ENCODE measurements at places on chromosomes 4 and X.

GRCh38 chr4:156191044-156191781 lies 237.5 kb upstream of the CTSO start:
- no peak for DNase-seq

DNA sequence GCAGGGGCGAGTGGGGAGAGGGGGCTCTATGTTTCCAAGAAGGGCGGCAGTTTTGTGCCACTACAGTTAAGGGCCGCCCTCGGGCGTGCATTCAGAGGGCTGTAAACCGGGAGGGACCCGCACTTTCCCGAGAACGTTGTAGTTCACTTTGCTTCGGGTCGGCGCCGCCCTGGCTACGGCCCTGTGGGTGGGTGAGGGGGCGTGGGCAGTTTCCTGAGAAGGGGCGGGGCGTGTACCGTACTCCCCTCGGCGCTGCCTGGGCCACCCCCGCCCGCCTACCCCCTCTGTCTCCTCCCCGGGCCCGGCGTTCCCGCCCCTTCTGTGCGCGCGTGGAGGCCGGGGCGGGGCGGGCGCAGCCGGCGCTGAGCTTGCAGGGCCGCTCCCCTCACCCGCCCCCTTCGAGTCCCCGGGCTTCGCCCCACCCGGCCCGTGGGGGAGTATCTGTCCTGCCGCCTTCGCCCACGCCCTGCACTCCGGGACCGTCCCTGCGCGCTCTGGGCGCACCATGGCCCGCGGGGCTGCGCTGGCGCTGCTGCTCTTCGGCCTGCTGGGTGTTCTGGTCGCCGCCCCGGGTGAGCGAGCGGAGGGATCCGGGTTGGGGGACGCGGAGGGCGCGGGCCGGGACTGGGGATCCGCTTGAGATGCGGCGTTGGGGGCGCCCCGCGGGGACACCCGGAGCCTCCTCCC lies at the start of gene CD99:
TSS of gene CD99 (plus strand) at position 440 of the 687 bp plus-strand sequence. CDS start at position 506, 66 bp downstream.
- DNase-seq = peak; percentile 91

DNA sequence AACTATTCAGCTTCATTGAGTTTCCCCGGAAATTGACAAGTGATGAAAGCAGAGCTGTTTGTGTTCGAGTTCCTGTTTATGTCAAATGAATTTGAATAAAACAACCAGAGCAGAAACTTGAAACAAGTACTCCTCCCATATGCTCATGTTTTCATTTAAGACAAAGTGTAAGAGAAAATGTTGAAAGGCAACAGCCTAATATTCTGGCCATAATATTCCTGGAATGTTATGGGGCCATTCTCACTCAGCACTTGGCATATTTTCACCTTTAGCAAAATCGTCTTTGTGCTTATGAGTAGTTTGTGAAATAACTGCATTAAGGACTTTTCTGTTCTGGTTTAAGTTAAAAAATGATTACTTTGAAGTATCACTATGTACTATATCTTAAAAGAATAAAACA lies 276.0 kb upstream of the FAT1 start:
- no peak for DNase-seq

DNA sequence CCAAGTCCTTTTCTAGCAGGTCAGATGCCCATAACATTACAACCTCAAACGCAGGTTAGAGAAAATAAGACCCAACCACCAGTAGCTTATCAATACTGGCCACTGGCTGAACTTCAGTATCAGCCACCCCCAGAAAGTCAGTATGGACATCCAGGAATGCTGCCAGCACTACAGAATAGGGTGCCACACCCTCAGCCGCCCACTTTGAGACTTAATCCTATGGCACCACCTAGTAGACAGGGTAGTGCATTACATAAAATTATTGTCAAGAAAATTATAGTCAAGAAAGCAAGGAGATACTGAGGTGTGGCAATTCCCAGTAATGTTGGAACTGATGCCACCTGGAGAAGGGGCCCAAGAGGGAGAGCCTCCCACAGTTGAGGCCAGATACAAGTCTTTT lies 19.9 kb upstream of the TRIM61 start:
- no peak for DNase-seq

DNA sequence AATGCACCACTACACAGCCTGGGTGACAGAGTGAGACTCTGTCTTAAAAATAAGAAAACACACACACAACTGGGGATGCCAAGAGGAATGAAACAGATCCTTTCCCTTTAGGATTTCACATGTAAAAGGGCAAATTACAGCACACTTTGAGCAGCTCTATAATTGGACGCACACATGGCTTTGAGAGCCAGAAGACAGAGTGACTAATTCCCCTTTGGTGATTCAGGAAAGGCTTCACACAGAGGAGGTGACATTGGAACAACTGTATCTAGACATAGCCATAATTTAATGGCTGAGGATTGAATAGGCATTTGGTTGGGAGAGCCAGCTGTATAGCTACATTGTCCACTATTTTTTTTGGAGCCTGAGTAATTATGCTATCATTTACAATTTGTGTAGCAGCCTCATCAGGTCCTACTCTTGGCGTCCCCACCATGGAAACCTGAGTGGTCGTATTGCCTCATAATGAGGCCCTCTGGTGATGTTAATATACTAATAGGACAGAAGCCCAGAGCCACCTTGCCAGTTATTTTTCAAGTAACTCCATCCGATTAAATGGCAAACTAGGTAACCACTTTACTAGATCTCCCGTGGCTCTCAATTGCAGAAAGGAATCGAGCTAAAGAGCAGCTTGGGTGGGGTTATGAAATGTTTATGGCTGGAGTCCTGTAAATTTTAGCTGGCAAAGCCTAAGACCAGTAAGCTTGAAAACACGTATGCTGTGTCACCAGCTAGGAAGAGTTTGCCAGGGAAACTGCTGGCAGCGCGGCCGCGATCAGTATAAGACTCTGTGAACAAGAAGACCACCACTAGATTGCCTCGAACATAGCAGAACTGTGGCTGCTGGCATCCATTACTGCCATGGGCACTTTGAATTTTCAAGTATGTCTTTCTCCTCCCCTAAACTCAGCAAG lies 8.5 kb upstream of the PPEF1 start:
- DNase-seq = no peak

- no peak for DNase-seq
Observed at GRCh38 chr4:181004056-181004455, 1239.1 kb upstream of the TENM3 start.

- no peak for DNase-seq
Observed at GRCh38 chr4:184598753-184599491, 50.3 kb downstream of the CASP3 start.

DNA sequence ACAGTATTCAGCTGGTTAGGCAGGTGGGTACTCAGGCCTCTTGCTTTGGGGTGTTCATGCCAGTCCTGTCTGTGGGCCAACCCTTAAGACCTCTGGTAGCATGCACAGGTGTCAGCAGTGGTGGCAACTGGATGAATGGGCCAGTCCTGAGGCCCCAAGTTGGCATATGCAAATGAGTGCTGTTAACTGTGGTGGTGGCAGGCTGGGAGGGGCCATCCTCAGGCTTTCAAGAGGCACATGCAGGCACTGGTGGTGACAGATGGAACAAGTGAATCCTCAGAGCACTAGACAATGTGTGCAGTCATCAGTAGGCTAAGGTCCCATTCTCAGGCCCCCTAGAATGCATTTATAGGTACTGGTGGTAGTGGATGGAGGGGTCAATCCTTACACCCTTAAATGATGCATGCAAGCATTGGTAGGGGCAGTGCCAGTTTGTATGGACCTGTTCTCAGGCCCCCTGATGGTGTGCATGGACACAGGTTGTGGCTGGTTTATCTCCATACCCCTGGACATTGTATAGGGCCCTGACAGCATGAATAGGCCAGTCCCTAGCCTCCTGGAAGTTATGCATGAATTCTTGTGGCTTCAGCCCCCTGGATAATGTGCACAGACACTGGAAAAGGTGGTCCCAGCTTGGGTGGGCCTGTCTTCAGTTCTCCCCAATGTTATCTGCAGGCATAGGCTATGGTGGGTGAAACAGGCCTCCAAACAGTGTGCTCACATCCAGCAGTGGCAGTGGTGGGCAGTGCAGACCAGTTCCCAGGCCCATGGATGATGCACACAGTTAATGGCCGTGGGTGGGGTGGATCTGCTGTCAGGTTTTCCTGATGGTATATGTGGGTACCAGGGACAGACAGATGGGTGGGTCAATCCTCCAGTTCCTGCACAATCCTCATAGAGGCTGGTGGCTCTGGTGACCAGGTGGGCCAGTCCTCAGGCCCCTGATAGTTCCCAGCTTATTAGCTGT lies 24.7 kb downstream of the TECRL start:
- no peak for DNase-seq

- DNase-seq = no peak
Observed at GRCh38 chr4:7356667-7357310, 77.9 kb downstream of the PSAPL1 start.

DNA sequence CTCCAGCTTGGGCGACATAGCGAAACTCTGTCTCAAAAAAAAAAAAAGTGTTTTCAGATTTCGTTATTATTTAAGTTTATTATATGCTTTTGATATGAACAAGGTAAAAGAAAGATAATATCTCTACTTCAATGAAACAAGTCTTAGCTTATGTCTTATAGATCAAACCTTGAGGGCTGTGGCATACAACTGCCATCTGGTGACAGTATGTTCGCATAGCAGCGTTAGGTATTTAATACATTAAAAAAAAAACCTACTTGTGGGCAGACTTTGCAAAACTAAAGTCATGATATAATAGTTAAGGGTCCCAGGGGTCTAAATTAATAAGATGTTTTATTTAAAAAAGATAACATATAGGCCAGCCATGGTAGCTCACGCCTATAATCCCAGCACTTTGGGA lies 161.2 kb upstream of the AMOT start:
- DNase-seq = no peak

DNA sequence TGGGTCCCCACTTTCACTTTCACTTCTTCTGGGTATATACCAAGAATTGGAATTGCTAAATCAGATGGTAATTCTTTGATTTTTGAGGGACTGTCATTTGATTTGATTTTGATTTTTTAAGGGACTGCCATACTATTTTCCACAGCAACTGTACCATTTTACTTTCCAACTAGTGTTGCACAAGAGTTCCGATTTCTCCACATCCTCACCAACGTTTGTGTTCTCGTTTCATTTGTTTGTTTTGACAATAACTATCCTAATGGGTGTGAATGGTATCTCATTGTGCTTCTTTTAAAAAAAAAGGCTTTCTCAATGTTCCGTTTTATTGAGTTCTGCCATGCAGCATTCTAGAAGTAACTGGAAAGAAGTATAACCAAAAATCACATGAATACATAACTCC lies 62.6 kb downstream of the C4orf46 start:
- no peak for DNase-seq

DNA sequence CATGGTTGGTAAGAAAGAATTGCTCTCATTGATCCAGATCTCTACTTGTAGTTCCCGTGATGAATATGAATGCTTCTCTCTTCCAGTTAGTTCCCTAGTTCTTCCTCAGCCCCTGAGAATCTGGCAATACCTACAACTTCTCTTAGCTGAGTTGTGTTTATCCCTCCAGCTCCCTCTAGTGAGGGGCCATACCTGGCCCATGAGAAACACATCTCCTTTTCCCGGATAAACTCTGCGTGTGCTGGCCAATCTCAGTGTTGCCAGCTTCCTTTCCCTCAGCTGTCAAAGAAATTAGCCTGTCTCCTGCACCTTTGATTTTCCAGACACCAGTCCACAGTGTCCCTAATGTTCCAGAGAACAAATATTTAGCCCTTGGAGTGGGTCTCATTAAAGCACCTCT lies 5.7 kb downstream of the CBLL2 start:
- no peak for DNase-seq

- no peak for DNase-seq
Observed at GRCh38 chrX:1535241-1536041, 1.5 kb downstream of the P2RY8 start.

- DNase-seq = no peak
Observed at GRCh38 chr4:84875636-84876371, 90.7 kb downstream of the WDFY3 start.

DNA sequence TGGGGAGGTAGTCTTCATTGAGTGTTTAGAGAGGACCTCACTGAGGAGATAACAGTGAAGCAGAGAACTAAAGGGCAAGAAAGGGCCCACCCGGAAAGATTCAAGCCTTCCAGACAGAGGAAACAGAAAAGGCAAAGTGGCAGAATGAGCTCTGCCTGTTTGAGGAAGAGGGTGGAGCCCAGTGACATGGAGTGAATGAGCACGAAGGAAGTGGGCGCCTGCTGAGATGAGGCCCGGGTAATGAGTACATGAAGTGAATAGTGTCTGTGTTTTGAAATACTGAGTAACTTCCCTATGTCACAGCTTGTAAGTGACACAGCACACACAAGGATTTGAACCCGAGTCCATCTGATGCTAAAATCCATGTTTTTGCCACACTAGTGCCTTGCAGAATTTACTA lies 32.5 kb upstream of the TLR2 start:
- peak; percentile 8 for DNase-seq

GRCh38 chrX:53441531-53442321 lies 7.6 kb upstream of the HSD17B10 start:
- DNase-seq = peak; percentile 56

- no peak for DNase-seq
Observed at GRCh38 chrX:11952176-11952720, 186.0 kb upstream of the FRMPD4 start.

DNA sequence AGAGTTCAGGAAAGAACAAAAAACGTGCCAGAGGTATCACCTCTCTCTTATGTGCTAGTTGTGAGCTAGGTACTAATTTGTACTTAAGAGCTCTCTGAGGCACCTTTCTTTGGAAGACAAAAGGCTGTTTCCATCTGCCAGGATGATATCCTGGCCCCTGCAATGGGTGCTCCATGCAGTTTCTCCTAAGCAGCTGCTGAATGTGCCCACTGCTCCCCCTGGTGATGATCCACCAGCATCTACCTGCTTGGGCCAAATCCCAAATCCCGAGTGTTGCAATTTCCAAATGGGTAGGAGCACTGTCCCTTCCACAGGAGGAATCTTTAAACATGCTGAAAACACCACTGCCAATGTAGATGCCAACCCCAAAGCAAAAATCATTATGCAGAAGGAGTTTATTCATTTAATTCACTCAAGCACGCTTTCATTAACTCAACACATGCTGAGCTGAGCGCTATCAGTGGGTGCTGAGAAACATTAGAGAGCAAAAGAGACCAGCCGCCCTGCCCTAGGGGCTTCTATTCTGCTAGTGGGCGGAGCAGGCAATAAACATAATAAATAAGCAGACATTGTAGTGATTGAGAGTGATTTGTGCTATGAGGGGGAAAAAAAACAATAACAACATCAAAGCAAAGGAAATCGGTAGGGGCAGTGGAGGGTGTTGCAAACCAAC lies 69.6 kb upstream of the C4orf50 start:
- no peak for DNase-seq

- no peak for DNase-seq
Observed at GRCh38 chr4:154208424-154208823, 283.2 kb downstream of the DCHS2 start.

DNA sequence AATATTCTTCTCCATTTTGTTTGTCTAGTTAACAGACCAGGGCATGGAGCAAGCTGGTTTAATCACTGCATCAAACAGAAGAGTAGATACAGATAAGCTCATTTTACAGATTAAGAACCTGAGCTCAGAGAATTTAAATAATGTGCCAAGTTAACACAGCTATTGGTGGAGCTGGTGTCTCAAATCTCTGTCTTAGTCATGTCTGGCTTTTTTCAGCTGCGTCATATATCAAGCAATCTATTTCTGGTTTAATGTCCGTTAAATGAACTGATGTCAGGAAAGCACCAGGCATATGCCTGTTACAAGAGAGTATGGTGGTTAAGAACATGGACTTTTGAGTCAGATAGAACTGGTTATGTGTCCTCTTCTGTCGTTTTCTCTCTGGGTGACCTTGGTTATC lies 79.8 kb upstream of the ADGRA3 start:
- DNase-seq = no peak
